Lower leg skin (tissue), 4 donors: ENCODE measurements at places on chromosomes 2 and 18. TPM values are rescaled to one million over a fixed set of nuclear protein-coding genes. Genes with fewer than 3 reads are reported as not detected.

The LINC00305 gene
- not detected for total RNA-seq

The SPHKAP gene
- total RNA-seq: 0.49 TPM

The GREB1 gene
- 12.2 TPM for total RNA-seq

The SERPINE2 gene
- total RNA-seq: 11.5 TPM

The CREG2 gene
- not detected for total RNA-seq

The LAMA1 gene
- 0.17 TPM for total RNA-seq

The CCNYL1 gene
- 4.0 TPM for total RNA-seq

The PRKAG3 gene
- not detected for total RNA-seq

The HTR2B gene
- total RNA-seq: 0.10 TPM

The SATB2 gene
- total RNA-seq: 2.6 TPM

The ARHGAP15 gene
- 3.0 TPM for total RNA-seq

The HOXD1 gene
- 0.27 TPM for total RNA-seq

The TEKT4 gene
- total RNA-seq: not detected

The PAX8 gene
- total RNA-seq: 3.6 TPM

The DCDC2C gene
- not detected for total RNA-seq

The POTEC gene
- not detected for total RNA-seq

The MEP1B gene
- total RNA-seq: not detected

The ATF2 gene
- total RNA-seq: 24.5 TPM

The NEMP2 gene
- total RNA-seq: 1.4 TPM

The UGT1A1 gene
- 0.36 TPM for total RNA-seq

The COL4A3 gene
- total RNA-seq: 0.56 TPM

The C2orf81 gene
- 2.4 TPM for total RNA-seq

The TMEM178A gene
- 1.4 TPM for total RNA-seq

The DSG4 gene
- 4.5 TPM for total RNA-seq

The LRRC30 gene
- total RNA-seq: not detected

The OR6B2 gene
- total RNA-seq: not detected

The HOXD13 gene
- total RNA-seq: not detected

The ALKAL2 gene
- 4.0 TPM for total RNA-seq

The ACTR3 gene
- 92.5 TPM for total RNA-seq

The GCKR gene
- total RNA-seq: not detected

The ID2 gene
- total RNA-seq: 210 TPM

The RETREG2 gene
- 90.1 TPM for total RNA-seq

The DSC1 gene
- 737 TPM for total RNA-seq

The MC2R gene
- not detected for total RNA-seq

The OTX1 gene
- total RNA-seq: 6.9 TPM

The DOK1 gene
- total RNA-seq: 3.8 TPM

The ASB1 gene
- total RNA-seq: 16.6 TPM

The SCG2 gene
- 0.17 TPM for total RNA-seq

The CFAP221 gene
- total RNA-seq: not detected

The FBXO48 gene
- total RNA-seq: 2.2 TPM

The DLGAP1 gene
- total RNA-seq: 0.34 TPM

The PFN4 gene
- total RNA-seq: 0.65 TPM

The AP1S3 gene
- total RNA-seq: 1.9 TPM

The TWIST2 gene
- 47.8 TPM for total RNA-seq

The CCDC178 gene
- 1.4 TPM for total RNA-seq

The PTPN18 gene
- total RNA-seq: 18.7 TPM

The AGXT gene
- not detected for total RNA-seq

The SP110 gene
- 12.9 TPM for total RNA-seq

The ZEB2 gene
- 32.6 TPM for total RNA-seq

The PCARE gene
- not detected for total RNA-seq

The BCL2 gene
- total RNA-seq: 16.3 TPM

The GATA6 gene
- 0.65 TPM for total RNA-seq
